ENCODE measurements at places on chromosomes 3 and 15. TPM values are rescaled to one million over a fixed set of nuclear protein-coding genes. Genes with fewer than 3 reads are reported as not detected.

DNA sequence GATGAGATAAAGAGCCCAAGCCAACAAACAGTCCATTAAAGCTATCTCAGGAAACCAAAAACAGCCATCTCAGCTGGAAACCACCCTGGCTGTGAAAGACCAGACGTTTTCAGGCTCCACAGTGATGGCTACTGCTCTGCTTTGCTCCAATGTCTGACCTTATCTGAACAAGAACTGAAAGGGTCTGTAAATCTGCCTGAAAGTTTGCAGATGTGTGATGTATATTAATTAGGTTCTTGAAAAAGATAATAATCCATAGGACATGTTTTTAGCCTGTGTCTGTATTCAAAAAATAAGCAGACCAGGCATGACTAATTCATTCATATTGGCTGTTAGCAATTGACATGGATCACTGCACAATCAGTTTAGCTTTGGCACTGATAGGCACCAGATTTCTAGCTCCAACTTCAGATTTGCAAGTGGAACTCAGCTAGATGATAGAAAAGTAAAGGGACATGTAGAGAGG lies 611.4 kb upstream of the NAALADL2 start:
- no peak for DNase-seq

GHSR gene
- not detected for total RNA-seq

COX17 gene
- total RNA-seq, result 69.5 TPM

- DNase-seq, result no peak
Observed at GRCh38 chr3:45741742-45742460, 52.7 kb downstream of the SACM1L start.

Measured in activated CD4-positive, alpha-beta T cell treated with anti-CD3 and anti-CD28 coated beads for 36 hours (primary cell).